ENCODE measurements at places on chromosomes 4 and X.

- DNase-seq = peak; percentile 7
Observed at GRCh38 chr4:112704991-112705845, 68.3 kb downstream of the LARP7 start.

DNA sequence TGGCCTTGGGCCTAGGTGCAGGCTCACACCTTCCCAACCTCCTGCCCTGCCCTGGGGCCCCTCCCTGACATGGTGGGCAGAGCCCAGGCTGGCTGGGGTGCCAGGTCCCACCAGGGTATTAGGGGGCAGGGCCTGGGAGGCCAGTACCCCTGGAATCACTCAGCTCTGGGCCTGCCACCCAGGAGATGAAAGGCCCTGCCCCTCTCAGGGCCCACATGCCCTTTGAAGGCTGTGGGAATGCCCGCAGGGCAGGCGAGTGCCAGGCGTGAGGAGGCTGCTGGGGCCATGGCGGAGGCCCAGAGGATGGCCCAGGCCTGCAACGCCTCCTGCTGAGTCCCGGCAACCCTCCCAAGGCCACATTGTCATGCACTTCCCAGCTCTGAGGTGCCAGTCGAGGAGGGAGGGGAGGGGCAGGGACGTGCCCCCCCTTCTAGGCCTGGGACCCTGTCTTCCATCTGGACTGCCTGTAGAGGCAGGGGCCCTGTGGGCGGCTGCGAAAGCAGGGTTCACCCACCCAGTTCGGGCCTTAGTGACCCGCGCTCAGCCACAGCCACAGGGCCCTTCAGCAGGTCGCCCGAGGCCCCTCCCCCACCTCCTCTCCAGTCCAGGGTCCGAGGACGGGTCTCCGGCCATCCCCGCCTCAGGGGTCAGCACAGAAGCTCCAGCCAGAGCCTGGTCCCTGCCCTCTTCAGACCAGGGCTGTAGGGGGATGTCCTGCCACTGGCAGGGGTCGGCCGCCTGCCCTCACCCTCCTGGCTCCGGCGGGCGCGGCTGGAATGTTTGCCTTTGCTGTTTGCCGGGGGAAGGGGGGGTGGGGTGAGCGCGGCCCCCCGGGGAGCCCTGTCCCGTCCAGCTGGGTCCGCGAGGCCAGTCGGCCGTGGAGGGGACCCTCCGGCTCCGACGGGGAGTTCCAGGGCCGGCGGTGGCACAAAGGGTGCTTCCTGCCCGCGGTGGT is 26.7 kb upstream of the FGFR3 start:
- DNase-seq = no peak

DNA sequence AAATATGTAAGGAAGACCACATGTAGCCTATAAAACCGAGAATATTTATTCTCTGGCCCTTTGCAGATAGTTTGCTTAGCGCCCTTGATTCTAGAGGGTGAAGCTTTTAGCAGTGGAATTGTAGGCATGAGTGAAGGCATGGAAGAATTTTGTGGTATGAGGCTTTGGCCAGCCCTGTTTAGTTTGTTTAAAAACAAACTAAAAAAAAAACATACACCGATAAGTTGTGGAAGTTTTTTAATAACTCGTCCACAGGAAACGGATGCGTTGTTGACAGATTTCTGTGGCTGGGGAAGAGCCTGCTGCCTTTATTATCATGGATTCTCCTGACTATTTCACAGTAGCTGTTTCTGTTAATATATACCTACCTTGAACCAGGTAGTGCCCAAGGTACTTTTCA is 194.7 kb upstream of the LNX1 start:
- DNase-seq = no peak

- DNase-seq = no peak
Observed at GRCh38 chr4:187433141-187433540, 562.4 kb upstream of the ZFP42 start.

DNA sequence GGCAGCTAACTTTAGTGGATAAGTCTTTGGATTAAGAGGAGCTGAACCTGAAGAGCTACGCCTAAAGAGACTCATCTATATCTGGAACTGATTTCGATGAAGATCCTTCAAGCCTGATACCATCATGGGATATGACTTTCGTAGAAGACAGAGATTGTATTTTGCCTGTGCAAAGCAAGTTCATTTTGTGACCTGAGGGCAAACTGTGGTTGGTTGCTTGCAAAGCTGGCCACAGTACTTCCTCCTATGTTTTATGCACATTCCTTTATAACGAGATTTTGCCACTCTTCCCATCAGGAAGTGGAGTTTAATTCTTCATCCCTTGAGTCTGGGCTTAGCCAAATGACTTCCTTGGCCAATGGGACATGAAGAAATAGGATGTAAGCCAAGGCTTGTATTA is 519.3 kb upstream of the NR3C2 start:
- DNase-seq = no peak

- DNase-seq = no peak
Observed at GRCh38 chrX:139126493-139126892, 404.0 kb upstream of the F9 start.

- DNase-seq = no peak
Observed at GRCh38 chr4:8095956-8096689, 62.5 kb downstream of the ABLIM2 start.

GRCh38 chr4:82852751-82853285 is 38.1 kb downstream of the SEC31A start:
- no peak for DNase-seq

- DNase-seq = no peak
Observed at GRCh38 chrX:133417364-133417763, 2.1 kb upstream of the GPC4 start.

DNA sequence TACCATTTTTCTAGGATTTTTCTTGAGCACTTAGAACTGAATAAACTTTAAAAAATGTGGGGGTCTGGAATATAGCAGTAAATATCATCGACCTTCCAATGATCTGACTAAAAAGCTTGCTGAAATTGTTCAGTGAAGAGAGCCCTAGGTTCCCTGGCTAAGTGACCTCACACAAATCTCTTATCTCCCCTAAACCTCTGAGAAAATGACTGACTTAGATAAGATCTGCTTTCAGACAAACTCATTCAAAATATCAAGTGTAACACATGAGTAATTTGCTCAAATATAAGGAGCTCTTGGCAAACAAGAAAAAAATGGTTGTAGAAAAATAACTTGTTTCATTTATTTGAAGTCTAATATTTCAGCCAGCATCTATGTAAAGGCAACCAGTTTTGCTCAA is 441.7 kb upstream of the SLIT2 start:
- no peak for DNase-seq

GRCh38 chr4:16062601-16063000 is 21.2 kb downstream of the PROM1 start:
- no peak for DNase-seq

- DNase-seq = peak; percentile 16
Observed at GRCh38 chr4:73341454-73341853, 62.6 kb upstream of the ALB start.

- no peak for DNase-seq
Observed at GRCh38 chr4:75878246-75878756, 24.0 kb downstream of the PPEF2 start.

- DNase-seq = no peak
Observed at GRCh38 chrX:20672476-20672875, 405.8 kb upstream of the RPS6KA3 start.

DNA sequence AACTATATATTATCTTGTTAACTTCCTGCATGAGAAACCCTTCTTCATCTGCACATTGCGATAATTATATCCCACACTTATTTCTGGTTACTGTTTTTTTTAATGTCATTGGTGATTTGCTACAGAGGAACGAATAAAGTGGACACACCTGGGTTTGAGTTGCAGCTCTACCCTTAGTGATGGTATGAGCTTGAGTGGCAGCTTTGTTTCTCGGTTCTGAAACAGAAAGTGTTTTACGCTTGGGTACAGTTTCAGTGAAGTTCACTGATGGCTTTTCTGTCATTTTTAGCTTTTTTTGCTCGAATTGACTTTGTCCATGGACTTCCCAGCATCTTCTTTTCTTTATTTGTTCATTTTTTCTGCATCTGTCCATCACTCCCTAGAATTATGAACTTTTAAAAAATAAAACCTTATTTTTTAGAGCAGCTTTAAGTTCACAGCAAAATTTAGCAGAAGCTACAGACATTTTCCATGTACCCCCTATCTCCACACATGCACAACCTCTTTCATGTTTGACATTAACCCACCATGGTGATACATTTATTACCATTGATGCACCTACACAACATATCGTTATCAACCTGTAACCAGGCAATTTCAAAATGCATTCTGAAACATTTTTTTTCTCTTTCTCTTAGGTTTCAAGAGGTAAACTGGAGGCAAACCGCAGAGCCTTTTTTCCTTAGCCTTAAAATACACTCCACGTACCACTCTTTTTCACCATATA is 1041.6 kb upstream of the PRKX start:
- DNase-seq = no peak

GRCh38 chr4:155794589-155795236 is 35.9 kb downstream of the GUCY1B1 start:
- no peak for DNase-seq

DNA sequence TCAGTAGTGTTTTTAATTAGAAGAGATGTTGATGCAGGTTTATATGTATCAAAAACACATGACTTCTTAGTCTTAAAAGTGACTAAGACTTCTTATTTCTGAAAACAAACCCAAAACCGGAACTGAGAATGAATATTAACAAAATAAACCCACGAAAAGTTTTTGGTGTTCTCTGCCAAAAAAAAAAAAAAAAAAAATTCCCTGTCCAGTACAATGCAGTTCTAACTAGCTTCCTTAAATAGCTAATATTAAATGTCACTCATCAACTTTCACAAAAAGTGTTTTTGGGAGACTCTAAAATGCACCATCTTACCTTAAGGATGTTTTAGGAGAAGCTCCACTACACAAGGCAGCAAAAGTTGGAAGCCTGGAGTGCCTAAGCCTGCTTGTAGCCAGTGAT is 2.0 kb downstream of the ANKRD37 start:
- DNase-seq = no peak

DNA sequence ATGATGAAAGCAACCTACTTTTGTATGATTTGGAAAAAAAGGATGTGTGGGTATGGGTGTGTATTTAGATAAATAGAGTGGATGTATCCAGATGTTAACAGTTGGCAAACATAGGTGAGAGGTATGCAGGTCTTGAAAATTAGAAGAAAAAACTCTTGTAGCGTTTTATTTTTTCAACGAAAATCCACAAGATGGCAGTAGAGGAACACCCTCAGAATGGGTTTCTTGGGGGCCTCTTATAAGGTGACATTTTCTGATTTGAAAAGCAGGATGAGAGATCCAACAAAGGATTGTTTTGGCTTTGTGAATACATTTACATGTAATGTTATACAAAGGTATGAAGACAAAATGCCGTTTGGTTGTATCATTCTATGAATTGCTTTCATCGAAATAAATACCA is 68.3 kb downstream of the FMR1NB start:
- peak; percentile 15 for DNase-seq

GRCh38 chr4:32251126-32251525 is 1531.0 kb downstream of the PCDH7 start:
- no peak for DNase-seq

DNA sequence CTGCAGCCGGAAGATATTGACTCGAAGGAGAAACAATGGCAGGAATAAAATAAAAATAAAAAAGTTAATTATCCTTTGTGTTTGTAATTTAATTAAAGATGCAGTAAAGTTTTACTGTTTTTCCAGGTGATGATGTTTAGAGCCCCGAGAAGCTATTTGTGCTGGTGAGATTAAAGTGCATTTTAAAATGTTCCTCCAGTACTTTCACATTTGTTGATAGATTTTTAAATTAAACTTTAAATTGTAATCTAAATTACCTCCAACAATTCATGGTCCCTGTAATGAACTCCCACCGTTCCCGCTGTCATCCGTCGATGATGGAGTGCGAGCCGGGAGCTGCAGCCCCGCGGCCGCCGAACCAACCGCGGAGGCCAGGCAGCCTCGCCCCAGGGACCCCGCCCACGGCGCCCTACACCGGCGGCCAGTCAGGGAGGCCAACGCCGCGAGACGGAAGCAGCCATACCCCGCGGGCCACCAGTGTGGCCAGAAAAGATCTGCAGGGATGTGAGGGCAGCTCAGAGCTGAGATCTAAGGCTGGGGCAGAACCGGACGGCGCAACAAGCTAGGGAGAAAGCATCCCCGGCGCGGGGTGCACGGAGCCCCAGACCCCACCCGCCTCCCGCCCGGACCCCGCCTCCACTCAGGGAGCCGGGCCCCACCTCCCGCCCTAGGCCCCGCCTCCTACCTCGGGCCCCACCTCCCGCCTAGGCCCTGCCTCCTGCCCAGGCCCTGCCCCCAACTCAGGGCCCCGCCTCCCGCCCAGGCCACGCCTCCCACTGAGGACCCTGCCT is 104.0 kb downstream of the FAM53A start:
- peak; percentile 20 for DNase-seq

- DNase-seq = no peak
Observed at GRCh38 chr4:72489267-72489666, 79.8 kb downstream of the ADAMTS3 start.

- no peak for DNase-seq
Observed at GRCh38 chr4:134787315-134787714, 585.7 kb upstream of the PABPC4L start.

- DNase-seq = no peak
Observed at GRCh38 chr4:10741961-10742699, 57.6 kb upstream of the CLNK start.

DNA sequence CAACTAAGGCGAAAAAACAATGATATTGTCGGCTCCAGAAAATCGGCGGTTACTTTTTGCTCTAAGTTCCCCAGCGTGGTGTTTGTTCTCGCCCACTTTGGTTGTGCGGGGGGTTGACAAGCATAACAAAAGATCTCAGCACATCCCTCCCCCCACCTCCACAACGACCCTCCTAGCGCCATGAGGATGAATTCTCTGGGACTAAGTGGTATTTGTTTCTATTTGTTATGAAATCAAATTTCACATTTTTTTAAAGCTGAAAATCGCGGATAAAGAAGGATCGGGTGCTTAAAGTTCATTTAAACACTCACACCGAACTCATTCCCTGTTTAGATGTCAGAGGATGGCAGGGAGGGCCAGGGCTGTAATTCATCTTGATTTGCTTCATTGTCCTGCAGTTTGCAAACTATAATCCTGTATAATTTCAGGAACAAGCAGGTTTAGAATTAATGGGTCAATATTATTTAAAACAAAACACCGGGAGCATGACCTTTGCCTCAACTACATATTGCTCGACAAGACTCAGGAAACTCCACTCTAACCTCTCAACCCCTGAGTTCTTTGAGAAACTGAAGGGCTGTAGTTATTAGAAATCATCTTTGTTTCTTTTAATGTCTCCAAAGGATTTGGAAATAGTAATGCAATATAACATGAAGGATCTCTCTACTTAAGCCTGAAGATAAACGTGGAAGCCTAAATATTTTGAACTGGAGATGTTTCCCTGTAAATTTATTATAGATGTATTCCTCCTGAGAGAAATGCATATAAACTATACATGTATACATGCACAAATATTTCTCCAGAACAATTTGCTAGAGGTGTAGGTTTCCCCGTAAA is 6.4 kb downstream of the PITX2 start:
- DNase-seq = no peak

GRCh38 chr4:60216752-60217151 is 983.4 kb upstream of the ADGRL3 start:
- no peak for DNase-seq

GRCh38 chr4:86975927-86976326 is 41.1 kb downstream of the AFF1 start:
- no peak for DNase-seq
